ENCODE measurements at places on chromosomes 2 and 18. TPM values are rescaled to one million over a fixed set of nuclear protein-coding genes. Genes with fewer than 3 reads are reported as not detected.

SERPINB4 gene
- not detected for total RNA-seq

FBXO48 gene
- 1.1 TPM for total RNA-seq

DSC3 gene
- 0.05 TPM for total RNA-seq

- DNase-seq: no peak
These were observed 26.2 kb downstream of the SH2D6 start for GRCh38 chr2:85444629-85445172.

DNA sequence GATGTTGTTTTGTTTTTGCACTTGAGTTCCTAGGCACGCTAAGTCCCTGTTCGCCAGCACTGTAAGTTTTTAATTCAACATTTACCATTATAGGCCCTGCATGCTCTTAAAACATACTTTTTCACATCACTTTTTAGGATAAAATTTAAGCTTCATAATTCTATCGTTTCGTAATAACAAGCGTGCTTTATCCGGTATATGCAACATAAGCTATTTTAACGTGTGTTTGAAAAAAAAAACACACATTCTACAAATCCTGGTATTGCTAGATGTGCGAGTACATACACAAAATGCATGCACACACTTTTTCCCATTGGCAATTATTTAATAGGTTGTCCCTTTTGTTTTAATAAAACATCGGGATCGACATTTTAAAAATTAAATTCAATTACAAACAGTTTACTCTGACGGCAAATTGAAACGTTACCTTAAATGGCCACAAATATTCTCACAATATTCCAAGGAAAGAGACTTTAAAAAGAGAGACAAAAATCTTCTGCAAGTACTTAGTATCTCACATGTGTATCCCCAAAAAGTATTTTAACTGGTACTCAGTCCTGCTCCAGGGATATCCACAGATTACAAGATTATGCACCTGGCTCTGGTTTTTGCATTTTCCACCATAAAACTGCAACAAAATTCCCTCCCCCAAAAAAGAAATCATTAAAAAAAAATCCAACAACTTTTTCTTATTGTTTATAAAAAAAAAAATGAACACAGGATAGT, 1.0 kb upstream of the TCF4 start:
- no peak for DNase-seq

DNA sequence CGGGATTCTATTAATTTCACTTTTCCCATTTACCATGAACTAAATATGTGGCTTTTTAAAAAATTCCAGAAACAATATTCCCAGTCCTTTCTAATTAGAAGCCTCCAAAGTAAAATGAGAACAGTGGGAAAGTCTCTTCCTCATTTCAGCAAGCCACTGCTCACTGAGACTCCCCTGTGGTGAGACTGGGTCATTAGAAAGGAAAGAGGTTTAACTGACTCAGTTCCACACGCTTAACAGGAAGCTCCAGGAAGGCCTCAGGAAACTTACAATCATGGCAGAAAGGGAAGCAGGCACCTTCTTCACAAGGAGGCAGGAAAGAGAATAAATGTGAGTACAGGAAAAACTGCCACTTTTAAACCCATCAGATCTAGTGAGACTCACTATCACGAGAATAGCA, 258.9 kb upstream of the CHAC2 start:
- DNase-seq: no peak

DNA sequence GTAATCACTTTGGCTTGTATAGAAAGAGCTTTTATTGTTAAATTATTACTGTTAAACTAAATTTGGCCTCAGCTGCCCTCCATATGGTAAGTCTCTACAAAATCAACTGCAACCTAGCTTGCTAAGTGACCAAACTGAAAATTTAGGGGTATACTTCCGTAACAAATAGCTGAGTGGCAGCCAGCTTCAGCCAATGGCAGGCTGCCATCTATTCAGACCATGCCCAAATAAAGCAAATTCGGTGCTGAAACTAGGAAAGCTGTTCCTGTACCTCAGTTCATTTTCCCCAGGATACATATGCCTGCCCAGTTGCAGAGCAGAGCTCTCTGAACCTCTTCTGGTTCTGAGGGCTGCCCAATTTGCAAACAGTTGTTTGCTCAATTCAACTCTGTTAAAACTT, 94.8 kb downstream of the EML6 start:
- no peak for DNase-seq

DNA sequence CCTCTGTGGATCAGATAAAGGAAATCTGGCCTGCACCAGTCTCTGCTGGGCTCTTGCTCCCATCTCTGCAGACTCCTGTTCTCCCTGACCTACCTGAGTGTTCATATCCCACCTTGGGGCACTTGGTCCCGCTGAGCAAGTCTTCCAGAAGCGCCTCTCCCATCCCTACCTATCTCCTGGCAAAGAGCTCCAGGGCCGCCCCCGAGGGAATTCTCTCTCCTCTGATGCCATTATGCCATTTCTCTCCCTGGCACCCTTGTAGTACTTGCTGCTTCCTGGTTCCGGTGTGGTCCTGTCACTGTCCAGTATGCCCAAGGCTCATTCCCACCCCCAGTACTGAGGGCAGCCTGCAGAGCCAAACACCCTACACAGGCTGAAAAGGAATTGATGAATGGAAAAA, 99.8 kb downstream of the KLHL29 start:
- no peak for DNase-seq

DNA sequence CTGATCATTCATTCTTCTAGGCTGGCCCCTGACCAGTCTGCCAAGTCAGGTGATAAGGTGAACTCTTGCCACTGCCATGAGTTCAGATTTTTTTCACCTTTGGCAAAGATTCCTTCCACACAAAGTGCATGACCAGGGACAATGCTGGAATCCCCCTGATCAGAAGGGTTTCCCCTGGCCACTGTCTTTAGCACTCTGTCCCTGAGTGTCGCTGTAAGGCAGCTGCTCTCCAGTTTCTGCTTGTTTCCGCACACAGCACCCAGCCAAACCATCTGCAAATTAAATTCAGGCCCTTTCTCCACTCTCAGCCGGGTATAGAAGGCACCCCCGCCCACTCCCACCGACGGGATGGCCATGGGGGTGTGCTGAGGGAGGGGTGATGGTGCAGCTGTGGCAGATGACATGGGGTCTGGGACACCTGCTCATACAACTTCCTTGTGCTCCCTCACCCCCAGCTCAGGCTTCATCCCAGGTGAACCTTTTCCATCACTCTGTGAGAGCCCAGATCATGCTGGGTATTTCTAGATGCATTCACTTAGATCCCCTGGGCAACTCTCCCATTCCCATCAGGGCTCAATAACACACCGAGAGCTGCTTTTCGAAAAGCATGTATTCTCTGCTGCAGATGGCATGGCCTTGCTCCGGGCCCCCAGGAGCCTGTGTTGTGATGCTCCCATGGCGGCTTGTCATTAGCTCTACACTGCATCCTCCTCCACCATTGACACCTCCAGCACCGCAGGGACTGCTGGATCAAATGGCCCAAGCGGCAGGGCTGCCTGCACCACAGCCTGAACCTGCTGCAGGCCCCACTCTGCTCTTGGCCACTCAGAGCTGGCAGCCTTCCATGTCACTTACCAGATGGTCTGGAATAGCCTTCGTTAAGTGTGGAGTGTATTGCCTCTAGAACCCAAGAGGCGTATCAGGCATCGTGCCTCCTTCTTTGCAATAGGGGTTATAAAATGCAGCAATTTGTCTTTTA, 52.3 kb upstream of the ROCK2 start:
- DNase-seq: no peak

- DNase-seq: no peak
These were observed 50.6 kb downstream of the SH3BP4 start for GRCh38 chr2:235002198-235003095.

DNA sequence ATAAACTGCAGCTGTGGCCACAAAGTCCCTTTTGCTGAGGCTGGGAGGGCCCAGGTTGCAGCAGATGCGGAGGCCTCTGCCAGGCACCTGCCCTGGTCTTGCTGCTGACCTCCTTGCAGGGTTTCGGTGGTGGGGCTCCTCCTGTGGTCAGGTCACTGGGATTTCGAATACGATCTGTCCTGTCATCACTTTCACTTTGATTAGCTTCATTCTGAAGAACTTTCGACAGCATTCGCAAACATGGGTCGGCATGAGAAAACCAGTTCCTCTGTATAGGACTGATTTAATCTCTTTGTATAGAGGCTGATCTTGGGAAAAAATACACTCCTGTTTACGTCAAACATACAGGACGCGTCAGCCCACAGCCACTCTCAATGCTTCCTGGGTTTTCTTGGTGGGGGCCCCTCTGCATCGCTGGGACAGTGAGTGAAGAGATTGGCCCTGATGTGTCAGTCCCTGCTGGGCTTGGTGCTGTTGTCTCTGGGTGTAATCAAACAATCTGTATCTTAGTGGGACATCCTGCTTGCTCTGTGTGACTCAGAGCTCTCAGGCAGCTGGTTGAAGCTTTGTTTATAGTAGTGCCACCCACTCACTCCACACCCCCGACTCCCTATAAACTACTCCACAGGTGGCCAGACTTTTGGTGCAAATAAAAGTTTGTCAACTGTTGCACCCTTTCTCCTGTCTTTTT, 209.4 kb upstream of the CXCR4 start:
- no peak for DNase-seq

GRCh38 chr2:164439885-164440284, 181.4 kb downstream of the GRB14 start:
- no peak for DNase-seq

Data from ovary (tissue), 10 donors.